ENCODE measurements at places on chromosomes 12 and 14. TPM values are rescaled to one million over a fixed set of nuclear protein-coding genes. Genes with fewer than 3 reads are reported as not detected.

Gene CSRP2
- total RNA-seq = 3.3 TPM

Gene IFI27L1
- 59.6 TPM for total RNA-seq

Gene MSRB3
- 0.24 TPM for total RNA-seq

Gene FZD10
- total RNA-seq = not detected

Gene RASSF9
- total RNA-seq = not detected

Gene OR10P1
- total RNA-seq = not detected

Gene GPR137C
- 0.46 TPM for total RNA-seq

Gene TAS2R30
- total RNA-seq = 2.8 TPM

Gene KERA
- total RNA-seq = not detected

Gene LAG3
- 188 TPM for total RNA-seq

Gene ARMH4
- not detected for total RNA-seq

GRCh38 chr14:37816135-37816534 lies 220.7 kb downstream of the TTC6 start:
- no peak for DNase-seq

GRCh38 chr14:40757376-40757950 lies 849.2 kb upstream of the LRFN5 start:
- no peak for DNase-seq

GRCh38 chr12:43973385-43973784 lies 137.5 kb downstream of the TMEM117 start:
- no peak for DNase-seq

DNA sequence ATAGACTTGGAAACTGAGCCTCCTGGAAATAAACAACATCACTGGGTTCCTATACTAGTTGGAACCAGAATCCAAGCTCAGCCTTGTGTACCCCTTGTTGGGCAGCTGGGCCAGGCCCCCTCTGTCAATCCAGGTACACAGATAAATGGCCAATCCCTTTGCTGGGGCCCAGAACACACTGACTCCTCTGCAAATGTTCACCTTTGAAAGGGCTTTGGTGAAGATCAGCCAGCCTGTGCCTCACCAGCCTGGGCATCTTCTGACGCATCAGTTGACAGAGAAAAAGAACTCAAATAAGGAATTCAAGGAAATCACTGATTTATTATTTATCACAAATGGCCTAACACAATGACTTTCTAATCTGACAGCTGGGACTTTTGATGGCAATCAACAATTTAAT lies 1090.2 kb downstream of the BCL11B start:
- no peak for DNase-seq

GRCh38 chr12:124388038-124388671 lies 93.3 kb downstream of the RFLNA start:
- no peak for DNase-seq

- DNase-seq = no peak
Measured at GRCh38 chr12:76901628-76902380, 23.0 kb upstream of the CSRP2 start.

GRCh38 chr12:130421896-130422295 lies 84.2 kb downstream of the PIWIL1 start:
- no peak for DNase-seq

- peak; percentile 17 for DNase-seq
Measured at GRCh38 chr14:71698027-71698426, 234.2 kb upstream of the RGS6 start.

DNA sequence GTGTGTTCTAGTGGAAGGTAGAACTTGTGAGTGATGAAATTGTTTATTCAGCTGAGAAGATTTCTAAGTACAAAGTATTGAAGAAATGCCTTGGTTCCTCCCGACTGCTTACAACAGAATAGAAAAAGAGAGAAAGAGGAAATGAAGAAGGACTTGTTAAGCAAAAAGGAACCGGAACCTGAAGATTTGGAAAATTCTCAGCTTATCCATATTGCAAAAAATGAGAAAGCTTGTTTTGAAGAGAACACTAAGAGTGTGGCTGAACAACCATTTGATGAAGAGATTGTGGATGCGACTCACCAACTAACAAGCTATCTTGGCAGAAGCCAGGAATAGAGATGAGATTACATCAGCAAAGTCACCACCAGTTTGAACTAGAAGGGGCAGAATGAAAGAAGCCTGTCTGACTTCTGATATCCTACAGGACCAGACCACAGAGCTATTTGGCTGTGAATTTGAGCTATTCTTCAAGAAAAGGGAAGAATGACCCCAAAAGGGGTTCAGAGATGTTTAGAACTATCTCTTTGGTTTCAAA lies 15.1 kb downstream of the NDUFA9 start:
- DNase-seq = no peak

DNA sequence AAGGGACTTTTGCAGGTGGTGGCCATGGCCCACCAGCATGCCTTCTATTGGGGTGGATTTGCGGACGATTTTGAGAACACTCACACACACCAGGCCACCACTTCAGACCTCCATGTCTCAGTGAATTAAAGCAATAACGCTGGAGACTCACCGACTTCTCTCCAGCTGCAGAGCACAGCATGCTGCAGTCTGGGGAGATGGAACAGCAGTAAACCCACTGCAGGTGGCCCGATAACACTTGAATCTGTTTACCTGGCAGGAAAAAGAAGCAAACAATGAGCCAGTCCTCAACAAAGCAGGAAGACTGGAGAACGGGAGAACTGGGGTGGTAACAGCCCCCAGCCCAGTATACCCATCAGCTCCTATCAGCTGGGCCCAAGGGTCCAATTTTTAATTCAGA lies 21.6 kb downstream of the RFC5 start:
- DNase-seq = no peak

- DNase-seq = no peak
Measured at GRCh38 chr12:1003600-1004271, 12.7 kb downstream of the ERC1 start.

GRCh38 chr12:130568041-130568440 lies 148.1 kb downstream of the RIMBP2 start:
- DNase-seq = no peak

- peak; percentile 51 for DNase-seq
Measured at GRCh38 chr12:121124402-121125109, 8.1 kb upstream of the P2RX7 start.

DNA sequence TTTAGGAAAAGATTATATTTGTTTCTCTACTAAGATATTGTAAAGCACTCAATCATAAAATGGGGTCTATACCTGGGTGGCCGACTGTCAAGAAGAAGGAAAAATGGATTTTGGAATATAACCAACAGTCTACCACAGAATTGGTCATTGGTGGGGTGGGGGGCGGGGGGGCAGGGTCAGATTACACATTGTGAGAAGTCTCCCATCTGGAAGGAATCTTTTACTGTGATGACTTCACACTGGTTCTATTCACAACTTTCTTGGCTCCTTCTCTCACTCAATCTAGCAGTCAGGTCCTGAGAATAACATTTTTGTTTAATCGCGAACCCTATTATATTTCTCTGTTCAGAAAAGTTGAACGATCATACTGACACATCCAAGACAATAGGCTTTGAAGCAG lies 8.7 kb upstream of the CLEC4E start:
- no peak for DNase-seq

DNA sequence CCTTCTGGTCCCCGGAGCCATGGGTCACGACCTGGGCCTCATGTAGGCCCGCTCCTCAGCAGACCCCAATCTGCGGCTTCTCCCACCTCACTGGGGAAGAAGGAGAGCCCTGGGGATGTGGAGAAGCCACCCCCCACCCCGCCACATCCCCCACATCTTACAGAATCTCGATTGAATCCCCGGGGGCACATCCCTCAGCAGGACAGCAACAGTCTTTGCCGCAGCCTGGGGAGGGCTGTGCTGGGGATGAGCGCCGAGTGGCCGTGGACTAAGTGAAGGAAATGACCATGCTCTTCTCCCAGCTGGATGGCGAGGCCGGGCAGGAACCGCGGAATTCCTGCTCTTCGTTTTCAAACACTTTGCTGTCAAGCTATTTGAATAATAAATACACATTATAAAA lies 169.0 kb upstream of the RTL1 start:
- DNase-seq = no peak

- no peak for DNase-seq
Measured at GRCh38 chr14:70662080-70662479, 20.4 kb downstream of the TTC9 start.

DNA sequence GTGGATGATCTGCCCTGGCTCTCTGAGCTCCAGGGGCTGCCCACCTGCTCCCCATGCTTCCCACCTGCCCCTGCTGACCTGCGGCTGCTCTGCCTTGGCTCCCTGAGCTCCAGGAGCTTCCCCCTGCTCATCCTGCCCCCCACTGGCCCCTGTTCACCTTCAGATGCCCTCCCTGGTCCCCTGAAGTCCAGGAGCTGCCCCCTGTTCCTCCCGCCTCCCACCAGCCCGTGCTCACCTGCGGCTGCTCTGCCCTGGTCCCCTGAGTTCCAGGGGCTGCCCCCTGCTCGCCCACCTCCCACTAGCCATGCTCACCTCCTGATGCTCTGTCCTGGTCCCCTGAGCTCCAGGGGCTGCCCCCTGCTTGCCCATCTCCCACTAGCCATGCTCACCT lies 219.7 kb downstream of the TMEM121 start:
- DNase-seq = no peak

DNA sequence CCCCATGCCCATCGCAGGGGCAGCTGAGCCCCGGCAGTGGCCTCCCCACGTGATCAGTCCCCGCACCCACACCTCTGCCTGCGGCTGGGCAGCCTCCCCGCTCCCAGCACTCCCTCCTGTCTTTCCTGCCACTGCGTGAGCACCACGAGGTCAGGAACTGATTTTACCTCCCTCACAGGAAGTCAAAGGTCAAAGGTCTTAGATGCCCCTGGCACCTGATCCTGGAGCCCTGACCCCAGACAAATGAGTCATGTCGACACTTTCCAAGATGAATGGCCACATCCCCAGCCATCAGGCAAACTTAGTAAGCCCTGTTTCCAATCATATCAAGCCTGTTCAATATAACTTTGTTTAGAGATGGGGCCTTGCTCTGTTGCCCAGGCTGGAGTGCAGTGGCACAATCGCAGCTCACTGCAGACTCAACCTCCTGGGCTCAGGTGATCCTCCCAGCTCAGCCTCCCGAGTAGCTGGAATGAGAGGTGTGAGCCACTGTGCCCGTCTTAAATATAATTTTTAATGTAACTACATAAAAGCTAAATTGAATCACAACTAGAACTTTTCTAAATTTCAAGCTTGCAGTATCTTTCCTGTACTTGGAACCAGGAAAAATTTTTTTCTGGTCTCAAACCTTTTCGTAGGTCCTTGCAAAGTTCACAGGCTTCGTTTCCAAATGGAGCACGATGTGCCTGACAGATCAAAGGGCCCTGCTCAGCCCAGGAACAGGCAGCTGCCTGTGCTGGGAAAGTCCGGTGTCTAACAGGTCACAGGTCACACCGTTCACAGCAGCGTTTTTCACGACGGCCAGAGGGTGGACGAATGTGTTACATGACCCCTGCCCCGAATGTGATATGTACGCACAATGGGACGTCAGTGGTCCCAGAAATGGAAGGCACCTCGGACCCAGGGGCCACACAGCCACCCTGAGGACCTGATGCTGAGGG lies 1.9 kb downstream of the LRCOL1 start:
- DNase-seq = no peak

All from activated T-cell treated with anti-CD3 and anti-CD28 coated beads, Interleukin-2, amount 50 U/mL, for 72 hours (primary cell).